NK-92 treated with Interleukin-12 subunit alpha and Interleukin-12 subunit beta, amount 100 ng/mL, for 24 hours (cell line): ENCODE measurements at places on chromosomes 4 and X.

DNA sequence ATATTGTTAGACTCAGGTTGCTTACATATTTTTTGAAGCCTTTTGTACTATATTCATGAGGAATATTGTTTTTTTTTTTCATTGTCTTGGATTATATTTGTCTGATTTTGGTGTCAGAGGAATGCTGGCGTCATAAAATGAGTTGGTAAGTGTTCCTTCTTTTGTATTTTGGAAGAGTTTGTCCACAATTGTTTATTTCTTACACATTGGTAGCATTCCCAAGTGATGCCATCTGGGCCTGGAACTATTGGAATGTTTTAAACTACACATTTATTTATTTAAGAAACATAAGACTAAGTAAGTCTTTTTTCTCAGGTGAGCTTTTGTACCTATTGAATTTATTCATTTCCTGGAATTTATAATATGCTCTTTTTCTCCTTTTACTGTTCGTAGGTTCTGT is 107.6 kb downstream of the LARP1B start:
- no peak for DNase-seq

DNA sequence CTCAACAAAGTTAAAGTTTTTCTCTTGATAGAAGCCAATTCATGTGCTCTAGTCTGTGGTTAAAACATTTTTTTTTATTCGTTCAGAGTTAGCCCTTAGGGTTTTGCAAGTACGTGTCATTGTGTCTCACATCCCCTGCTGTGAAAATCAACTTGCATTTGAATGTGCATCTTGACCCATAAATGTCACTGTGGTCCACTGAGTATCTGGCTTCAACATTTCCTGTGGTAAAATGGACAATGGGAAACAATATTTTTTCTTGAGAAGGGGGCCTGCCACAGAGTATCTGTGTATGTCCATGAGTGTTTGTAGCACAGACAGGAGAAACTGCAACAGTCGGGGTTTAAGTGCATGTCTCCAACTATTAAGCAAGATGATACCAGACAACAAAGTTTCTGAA is 554.8 kb upstream of the TENM3 start:
- no peak for DNase-seq

DNA sequence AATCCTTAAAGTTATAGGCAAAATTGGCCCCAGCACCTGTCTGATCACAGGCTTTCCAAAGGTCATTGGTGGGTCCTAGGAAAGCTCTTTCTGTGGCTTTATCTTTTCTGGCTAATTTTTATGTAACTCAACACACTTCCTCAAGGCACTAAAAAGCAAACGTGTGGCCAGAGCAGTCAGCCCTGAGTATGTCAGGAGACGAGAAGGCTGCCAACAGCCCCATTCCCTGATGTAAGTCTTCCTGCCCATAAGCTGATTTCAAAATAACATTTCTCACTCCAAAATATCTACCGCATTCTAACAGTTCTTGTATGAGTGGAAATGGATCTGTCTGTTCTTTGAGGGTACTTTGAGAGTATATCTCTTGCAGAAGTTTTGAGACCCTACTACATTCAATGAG is 25.5 kb upstream of the FUNDC1 start:
- DNase-seq = no peak

DNA sequence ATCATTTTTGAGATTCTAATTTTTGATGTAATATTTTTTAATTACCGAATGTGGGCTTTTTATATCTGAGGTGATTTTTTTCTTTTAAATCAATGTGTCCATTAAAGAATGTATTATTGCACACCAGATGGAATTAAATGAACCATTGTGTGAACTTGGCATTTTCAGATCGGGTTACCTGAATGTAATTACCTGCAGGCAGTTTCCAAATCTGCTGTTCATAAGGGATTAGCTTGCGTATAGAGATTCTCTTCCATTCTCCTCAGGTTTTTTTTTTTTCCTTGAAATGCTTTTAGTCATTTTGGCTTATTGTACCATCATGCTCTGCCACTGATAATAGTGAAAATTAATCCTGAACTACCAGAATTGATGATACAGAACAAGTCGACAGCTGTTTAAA is 511.5 kb upstream of the ATOH1 start:
- no peak for DNase-seq

GRCh38 chr4:26372525-26373172 is 51.8 kb downstream of the RBPJ start:
- DNase-seq = peak; percentile 64

DNA sequence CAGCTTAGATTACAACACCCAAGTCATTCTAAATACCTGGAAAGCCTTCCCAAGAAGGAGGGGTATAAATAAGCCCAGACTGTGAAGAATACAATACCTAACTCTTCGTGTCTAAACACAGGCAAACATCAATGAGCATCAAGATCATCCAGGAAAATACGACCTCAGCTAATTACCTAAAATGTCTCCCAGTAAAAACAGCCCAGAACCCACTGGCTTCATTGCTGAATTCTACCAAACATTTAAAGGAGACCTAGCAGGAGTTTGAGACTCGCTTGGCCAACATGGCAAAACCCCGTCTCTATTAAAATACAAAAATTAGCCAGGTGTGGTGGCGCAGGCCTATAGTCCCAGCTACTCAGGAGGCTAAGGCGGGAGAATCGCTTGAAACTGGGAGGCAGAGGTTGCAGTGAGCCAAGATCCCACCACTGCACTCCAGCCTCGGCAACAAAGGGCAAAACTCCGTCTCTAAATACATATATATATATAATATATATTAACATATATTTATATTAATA is 19.1 kb upstream of the HSFX4 start:
- no peak for DNase-seq

GRCh38 chr4:15198070-15198727 is 195.9 kb downstream of the CPEB2 start:
- DNase-seq = no peak

DNA sequence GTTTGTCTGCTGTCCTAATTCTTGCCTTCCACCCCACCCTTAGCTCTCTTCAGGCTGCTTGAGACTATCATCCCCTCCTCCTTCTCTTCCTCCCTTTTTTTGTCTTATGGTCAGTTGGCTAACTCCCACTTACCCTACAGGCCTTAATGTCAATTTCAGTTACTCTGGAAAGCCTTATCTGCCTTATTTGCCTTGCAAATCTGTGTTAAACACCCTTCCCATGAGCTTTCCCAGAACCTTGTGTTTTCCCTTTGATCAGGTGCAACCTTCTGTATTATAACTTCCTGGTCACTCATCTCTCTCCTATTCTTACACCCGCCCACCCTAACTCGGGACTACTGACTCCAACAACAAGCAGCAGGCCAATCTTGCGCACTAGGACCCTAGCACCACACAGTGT is 74.8 kb downstream of the COX18 start:
- DNase-seq = no peak

GRCh38 chrX:2145692-2146367 is 354.9 kb downstream of the DHRSX start:
- DNase-seq = no peak

DNA sequence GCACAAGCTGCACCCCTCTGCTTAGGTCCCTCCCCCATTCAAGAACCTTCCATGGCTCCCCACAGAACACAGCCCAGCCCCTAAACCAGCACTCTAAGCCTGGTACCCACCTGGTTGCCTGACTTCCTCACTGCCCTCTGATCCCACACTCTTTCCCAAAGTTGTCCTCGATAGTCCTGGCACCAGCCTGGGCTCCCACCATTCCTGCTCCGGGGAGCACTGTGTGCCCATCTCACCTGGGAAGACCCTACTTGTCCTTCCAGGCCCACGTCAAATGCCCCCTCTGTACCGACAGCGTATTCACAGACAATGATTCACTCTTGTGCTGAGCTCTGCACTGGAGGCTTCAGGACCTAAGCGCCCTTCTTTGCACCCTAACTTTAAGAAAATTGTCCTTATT is 40.1 kb downstream of the ABLIM2 start:
- DNase-seq = no peak

DNA sequence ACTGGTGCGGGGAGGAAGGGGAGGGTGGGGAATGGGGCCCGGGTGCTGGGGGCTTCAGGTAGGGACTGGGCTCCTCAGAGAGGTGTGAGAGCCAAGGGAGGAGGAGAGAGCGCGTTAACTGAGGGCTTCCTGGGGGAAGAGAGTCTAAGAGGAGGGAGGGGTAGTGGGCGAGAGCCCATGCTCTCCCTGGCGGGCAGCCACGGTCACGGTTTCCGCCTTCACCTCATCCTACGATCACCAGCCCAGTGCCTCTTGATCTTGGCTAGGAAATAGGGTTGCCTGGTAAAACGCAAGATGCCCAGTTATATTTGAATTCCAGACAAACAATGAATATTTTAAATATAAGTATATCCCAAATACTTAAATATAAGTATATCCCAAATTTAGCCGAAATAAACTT is 60.8 kb upstream of the GRPEL1 start:
- DNase-seq = no peak

DNA sequence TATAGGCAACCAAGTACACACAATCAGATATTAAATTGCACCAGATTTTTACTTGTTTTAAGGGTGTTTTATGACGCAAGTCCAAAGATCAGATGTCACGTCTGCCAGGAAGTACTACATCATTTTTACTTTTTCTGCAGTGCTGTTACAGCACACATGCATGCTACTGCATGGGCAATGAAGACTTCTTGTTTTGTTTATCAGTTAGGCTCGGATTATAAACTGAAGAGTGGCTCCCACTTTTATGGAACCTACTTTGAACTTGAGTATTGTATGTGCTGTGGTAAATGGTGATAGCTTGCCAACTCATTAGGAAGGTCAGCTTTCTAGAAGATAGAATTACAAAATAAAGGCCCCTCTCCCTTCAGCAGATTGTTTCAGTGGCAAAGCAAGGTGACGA is 131.6 kb downstream of the CEP135 start:
- DNase-seq = no peak

GRCh38 chrX:39898147-39898546 is 199.6 kb downstream of the BCOR start:
- no peak for DNase-seq

- no peak for DNase-seq
Observed at GRCh38 chr4:48725414-48725813, 54.7 kb downstream of the FRYL start.

GRCh38 chr4:186166852-186167512 is 24.4 kb upstream of the CYP4V2 start:
- no peak for DNase-seq

- no peak for DNase-seq
Observed at GRCh38 chr4:184318852-184319251, 101.2 kb upstream of the ENPP6 start.

- DNase-seq = no peak
Observed at GRCh38 chr4:17286752-17287460, 225.0 kb downstream of the QDPR start.

DNA sequence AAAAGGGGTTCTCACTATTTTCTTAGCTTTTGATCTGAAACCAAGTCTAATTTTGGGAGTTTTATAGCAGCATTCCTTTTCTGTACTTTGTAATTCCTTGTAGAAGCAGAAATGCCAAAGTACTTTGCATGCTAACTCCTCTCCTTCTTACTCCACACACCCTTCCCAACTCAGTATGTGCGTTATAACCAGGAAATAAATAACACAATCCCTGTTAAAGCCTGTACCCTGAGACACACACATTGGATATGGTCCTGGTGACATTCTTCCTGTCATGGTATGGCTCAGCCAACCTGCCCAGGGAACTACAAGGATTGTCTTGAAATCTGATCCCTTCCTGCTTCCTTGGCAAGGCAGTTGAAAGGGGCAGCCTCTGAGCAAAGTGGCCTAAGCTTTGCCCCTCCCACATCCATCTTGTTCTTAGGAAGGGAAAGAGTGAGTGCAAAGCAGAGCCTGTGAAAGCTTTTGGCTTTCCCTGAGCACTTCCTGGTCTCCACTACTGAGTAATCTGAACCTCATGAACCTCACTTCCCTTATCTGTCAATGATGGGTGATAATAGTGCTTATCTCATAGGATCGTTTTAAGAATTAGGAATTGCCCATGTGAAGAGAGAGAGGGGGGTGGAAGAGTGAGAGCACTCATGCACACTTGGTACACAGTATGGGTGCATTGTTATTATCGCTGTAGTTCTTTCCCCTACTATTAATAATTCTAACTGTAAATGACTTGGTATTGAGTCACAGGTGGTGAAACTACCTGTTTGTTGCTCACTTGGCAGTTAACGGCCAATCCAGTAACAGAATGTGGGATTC is 109.3 kb downstream of the AFF2 start:
- no peak for DNase-seq

GRCh38 chrX:103441878-103442535 is 65.7 kb downstream of the BEX3 start:
- DNase-seq = no peak

GRCh38 chr4:8504279-8505007 is 63.9 kb downstream of the TRMT44 start:
- no peak for DNase-seq

- no peak for DNase-seq
Observed at GRCh38 chr4:143402776-143403552, 66.3 kb downstream of the GAB1 start.

GRCh38 chr4:2935762-2936743 is 27.2 kb downstream of the NOP14 start:
- no peak for DNase-seq

- no peak for DNase-seq
Observed at GRCh38 chr4:176781739-176782100, 11.0 kb downstream of the VEGFC start.

DNA sequence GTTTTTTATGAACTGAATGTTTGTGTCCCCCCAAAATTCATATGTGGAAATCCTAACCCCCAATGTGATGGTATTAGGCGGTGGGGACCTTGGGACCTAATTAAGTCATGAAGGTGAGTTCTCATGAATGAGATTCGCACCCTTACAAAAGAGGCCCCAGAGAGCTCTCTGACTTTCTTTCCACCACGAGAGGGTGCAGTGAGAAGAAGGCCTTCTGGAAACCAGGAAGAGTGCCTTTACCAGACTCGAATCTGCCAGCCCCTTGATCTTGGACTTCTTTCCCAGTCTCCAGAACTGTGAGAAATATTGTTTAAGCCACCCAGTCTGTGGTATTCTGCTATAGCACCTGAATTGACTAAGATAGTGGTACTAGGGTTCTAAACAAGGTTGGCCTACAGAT is 40.8 kb downstream of the STK26 start:
- no peak for DNase-seq

GRCh38 chrX:43876680-43877079 is 5.6 kb downstream of the MAOB start:
- DNase-seq = no peak

DNA sequence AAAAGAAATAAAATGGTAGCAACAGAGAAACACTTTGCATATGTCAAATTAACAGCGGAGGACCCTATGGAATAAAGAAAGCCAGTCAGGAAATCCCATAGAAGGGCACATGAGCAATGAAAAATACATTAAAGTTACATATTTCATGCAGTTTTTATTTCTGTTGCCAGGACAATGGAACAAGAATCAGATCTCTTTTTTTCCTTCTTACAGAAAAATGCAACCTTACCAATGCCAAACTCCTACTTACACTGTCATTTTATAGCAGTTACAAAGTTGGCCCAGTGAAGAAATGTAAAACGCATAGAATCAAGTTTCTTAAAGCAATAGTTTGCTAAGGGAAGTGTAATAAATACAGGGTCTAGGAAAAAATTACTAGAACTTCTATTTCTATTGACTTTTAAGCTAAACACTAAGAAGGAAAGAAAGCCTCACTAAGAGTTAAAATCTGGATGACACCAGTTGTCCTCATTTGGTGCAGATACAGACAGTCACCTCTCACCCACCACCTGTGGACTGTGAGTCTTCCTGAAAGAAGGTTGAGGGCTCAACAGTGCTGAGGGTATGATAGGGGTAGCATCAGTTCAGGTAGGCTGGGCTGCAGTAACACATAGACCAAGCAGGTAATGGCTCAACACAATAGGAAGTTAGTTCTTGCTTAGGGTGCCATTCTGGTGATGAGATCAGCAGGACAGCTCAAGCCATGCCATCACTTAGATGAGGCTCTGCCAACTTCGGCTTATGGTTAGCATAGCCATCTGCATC is 224.6 kb downstream of the ANAPC10 start:
- no peak for DNase-seq
